MV-4-11 (cell line): ENCODE measurements at places on chromosomes 6 and 20.

DNA sequence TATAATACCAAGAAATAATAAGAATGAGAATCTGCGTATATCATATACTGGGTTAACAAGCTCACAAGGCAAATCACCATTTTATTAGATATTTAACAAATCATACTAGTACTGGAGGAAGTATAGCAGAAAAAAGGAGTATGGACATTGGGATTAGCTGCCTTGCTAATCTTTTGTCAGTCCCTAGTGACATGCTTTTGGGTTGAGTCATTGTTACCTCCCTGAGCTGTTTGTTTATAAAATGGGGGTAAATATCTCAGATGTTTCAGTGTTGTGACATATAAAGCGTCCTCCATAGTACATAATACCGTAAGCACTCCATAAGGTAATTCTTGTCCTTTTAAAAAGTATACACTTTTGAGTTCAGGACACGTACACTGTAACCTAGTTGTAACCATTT lies 107.0 kb downstream of the ESR1 start:
- DNase-seq: no peak

DNA sequence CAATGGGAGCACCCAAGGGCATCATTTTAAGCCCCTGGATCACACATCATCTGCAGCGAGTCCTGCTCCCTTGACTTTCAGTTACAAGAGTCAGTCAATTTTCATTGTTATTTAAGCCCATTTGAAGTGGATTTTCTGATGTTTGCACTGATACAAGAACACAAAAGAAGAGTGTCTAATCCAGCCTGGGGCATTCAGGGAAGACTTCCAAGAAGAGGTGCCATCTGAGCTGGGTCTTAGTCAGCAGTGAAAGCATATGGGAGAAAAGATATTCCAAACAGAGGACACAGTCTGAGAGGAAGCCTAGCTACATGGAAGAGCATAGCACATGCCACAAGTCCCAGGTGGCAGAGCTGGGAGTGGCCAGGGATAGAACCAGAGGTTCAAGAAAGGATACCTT lies 10.4 kb upstream of the FOXP4 start:
- no peak for DNase-seq

- DNase-seq: no peak
Measured at GRCh38 chr20:17972121-17972520, 3.3 kb downstream of the MGME1 start.

DNA sequence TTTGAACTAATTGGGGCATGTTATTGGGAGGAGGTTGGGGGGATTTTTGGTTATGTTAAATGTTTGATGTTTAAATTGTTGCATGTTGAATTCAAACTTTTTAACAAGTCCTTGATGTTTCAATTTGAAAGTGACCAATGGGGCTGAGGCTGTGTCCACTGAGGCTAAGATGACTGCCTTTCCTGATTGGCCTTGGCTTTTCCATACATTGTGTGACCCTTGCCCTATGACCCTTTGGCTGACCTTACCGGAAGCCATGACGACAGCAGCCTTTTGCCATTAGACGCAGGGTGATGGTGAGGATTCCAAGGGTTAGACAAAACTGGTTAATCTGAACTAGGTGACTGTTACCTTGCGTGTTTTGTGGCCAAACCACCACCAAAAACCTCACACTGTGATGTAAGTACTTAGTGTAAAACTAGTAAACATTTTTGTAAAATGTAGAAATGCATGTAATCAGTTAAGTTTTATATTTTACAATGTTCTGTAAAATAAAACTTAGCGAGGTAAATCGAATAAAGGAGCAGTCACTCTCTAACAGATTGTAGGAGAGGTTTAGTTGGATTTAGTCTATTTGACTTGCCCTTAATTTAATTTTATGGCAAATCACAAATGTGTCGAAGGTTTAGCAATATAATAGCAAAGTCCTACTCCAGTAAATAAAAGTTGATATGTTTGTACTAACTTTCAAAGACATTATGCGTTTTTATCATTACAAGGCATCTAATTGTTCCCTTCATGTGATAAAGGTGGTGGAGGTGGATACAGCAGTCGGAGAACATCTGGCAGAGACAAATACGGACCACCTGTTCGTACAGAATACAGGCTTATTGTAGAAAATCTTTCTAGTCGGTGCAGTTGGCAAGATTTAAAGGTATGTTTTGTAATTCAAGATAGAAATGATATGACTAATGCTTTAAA lies 1.6 kb downstream of the SRSF6 start:
- peak; percentile 11 for DNase-seq

- peak; percentile 41 for DNase-seq
Measured at GRCh38 chr6:7615611-7616383, 25.8 kb downstream of the SNRNP48 start.

GRCh38 chr20:3483784-3484183 lies 13.0 kb downstream of the ATRN start:
- no peak for DNase-seq

- DNase-seq: no peak
Measured at GRCh38 chr20:25033924-25034300, 24.0 kb downstream of the ACSS1 start.

- no peak for DNase-seq
Measured at GRCh38 chr20:58043236-58044140, 185.0 kb downstream of the ANKRD60 start.
